ENCODE measurements at places on chromosomes 11 and 22.

- no peak for DNase-seq
Measured at GRCh38 chr22:45506816-45507360, 4.2 kb downstream of the FBLN1 start.

- DNase-seq = no peak
Measured at GRCh38 chr11:124829986-124830385, 29.8 kb upstream of the MSANTD2 start.

GRCh38 chr11:70931430-70931829, 320.9 kb downstream of the SHANK2 start:
- no peak for DNase-seq

DNA sequence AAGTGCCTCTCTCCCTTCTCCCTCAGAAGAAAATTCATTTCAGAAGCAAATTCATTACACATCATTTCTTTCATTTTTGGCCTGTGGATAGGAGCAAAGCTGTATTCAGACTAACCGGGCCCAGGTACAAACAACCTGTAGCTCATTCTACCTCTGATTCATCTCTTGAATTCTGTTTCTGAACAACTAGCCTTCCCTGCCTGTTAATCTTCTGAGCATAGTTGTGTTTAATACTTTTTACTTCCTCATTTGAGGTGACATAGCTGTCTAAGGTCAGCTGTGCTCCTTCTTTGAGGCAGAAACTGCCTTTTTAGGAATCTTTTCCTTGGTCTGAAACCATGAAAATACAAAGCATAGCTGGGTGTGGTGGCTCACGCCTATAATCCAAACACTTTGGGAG, 12.6 kb upstream of the IL18BP start:
- no peak for DNase-seq

DNA sequence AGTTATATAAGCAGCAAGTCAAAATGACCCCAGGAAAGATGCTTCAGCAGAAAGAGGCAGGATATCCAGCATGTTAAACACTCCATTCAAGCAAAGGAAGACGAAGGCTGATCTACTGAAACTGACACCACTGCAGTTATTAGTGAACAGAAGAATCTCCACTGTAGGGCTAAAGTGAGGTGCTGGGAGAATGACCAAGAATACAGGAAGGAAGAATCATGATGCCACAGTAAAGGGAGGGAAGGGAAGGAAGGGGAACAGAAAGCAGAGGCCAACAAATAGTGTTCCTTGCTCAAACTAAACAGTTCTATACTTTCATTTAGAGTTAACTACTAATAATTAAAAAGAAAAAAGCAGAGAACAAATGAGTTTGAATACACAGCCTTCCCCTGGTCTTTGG, 92.5 kb downstream of the SIK3 start:
- no peak for DNase-seq

DNA sequence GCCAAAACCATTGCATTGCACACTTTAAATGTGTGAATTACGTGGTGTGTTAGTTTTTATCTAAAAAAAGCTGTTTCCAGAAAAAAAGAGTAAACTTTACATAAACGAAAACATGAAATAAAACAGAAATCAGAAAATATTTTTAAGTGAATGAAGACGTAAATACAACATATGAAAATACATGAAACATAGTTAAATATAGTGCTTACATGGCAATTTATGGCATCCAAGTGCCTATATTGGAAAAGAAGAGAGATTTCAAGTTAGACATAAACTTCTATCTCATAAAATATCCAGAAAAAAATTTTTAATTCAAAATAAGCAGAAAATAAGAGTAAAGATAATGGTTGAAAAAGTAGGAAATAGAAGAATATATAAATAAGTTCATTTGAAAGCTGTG, 11.9 kb upstream of the OR8D2 start:
- no peak for DNase-seq

GRCh38 chr11:85766721-85767161, 44.2 kb downstream of the SYTL2 start:
- peak; percentile 66 for DNase-seq

GRCh38 chr11:127458561-127458960, 458.0 kb upstream of the KIRREL3 start:
- no peak for DNase-seq

- no peak for DNase-seq
Measured at GRCh38 chr11:63884196-63884932, 32.6 kb downstream of the RCOR2 start.

- DNase-seq = peak; percentile 21
Measured at GRCh38 chr11:2778630-2779498, 79.1 kb upstream of the KCNQ1OT1 start.

GRCh38 chr11:70183032-70183431, 20.1 kb upstream of the FADD start:
- DNase-seq = no peak

- no peak for DNase-seq
Measured at GRCh38 chr11:6570691-6571427, 32.6 kb downstream of the RRP8 start.

DNA sequence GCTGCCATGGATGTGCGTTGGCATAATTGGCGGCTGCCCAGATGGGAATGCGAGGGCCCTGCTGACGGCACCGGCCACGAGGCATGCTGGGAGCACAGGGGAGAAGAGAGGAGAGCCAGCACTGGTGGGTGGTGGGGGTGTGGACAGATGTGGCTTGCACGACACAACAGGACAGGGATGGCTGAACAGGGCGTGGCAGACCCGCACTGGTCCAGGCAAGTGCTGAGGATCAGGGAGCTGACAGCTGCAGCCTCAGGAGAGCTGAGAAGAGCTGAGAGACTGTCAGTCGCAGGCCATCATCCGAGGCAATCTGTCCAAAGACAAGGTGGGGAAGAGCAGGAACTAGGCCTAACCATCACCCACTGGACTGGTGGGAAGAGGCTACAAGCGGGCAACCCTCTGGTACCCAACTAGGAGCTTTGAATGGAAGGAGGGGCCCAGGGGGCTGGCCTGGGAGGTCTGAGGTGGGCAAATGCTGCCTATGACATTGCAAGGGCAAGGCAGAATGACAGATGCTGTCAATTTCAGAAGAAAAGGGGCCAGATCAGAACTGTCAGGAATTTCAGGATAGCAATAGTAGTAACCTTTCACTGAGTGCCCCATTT, 2.4 kb downstream of the GNB1L start:
- no peak for DNase-seq

- DNase-seq = no peak
Measured at GRCh38 chr11:72338741-72339140, 94.8 kb upstream of the PHOX2A start.

DNA sequence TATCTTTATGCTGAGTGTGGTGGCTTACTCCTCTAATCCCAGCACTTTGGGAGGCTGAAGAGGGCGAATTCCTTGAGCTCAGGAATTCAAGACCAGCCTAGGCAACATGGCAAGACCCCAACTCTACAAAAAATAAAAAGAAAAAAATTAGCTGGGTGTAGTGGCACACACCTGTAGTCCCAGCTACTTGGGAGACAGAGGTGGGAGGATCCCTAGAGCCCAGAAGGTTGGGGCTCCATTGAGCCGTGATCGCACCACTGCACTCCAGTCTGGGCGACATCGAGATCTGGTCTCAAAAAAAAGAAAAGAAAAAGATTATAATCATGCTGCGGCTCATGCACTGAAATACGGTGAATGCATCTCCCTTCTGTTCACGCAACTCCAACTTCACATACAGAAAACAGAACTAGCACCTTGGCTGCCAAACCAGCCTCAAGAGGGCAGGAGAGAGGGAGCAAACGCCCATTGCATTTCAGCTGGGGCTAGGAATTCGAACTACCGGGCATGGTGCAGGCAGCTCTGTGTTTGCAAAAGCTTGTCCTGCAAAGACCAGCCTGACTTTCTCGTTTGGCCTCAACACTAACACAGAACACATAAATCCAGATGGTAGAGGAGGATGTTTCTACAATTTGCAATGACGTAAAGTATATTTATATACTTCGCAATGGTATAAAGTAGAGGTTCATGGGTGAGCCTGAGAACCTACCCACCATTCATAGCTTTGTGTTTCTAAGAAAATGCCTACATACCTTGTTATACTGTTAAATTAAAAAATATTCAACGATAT, 6.3 kb upstream of the SYNGR1 start:
- DNase-seq = no peak

DNA sequence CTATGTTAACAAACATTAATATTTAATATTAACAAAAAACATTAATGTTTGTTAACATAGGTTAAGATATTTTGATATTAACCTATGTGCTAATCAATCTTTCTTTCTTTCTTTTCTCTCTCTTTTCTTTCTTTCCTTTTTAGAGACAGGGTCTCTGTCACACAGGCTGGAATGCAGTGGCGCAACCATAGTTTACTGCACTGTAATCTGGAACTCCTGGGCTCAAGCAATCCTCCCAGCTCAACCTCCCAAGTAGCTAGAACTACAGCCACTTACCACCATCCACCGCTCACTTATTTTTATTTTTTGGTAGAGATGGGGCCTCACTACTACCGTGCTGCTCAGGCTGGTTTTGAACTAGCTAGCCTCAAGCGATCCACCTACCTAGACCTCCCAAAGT, 13.2 kb downstream of the SIK3 start:
- no peak for DNase-seq

GRCh38 chr11:46246521-46246920, 30.9 kb upstream of the CREB3L1 start:
- no peak for DNase-seq

GRCh38 chr11:8766043-8766987, 83.7 kb downstream of the RPL27A start:
- no peak for DNase-seq

- DNase-seq = no peak
Measured at GRCh38 chr11:135008001-135008405, 596.0 kb upstream of the B3GAT1 start.

DNA sequence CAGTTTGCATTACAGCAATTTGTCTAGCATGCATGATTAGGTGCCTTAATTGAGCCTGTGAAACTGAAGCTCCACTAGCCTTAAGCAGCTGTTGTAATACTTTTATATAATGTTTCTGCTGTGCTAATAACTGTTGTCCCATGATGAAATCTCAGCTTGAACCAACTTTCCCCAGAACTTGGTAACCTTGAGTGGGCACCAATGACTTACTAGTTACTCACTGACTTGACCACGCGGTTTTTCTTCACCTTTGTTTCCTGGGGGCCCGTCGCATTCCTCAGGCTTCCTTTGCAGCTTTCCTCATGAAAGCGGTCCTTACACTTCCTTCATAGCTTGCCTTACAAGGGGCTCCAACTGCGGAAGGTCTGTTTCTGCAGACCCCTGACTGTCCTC, 11.2 kb upstream of the GLYATL1 start:
- DNase-seq = no peak

DNA sequence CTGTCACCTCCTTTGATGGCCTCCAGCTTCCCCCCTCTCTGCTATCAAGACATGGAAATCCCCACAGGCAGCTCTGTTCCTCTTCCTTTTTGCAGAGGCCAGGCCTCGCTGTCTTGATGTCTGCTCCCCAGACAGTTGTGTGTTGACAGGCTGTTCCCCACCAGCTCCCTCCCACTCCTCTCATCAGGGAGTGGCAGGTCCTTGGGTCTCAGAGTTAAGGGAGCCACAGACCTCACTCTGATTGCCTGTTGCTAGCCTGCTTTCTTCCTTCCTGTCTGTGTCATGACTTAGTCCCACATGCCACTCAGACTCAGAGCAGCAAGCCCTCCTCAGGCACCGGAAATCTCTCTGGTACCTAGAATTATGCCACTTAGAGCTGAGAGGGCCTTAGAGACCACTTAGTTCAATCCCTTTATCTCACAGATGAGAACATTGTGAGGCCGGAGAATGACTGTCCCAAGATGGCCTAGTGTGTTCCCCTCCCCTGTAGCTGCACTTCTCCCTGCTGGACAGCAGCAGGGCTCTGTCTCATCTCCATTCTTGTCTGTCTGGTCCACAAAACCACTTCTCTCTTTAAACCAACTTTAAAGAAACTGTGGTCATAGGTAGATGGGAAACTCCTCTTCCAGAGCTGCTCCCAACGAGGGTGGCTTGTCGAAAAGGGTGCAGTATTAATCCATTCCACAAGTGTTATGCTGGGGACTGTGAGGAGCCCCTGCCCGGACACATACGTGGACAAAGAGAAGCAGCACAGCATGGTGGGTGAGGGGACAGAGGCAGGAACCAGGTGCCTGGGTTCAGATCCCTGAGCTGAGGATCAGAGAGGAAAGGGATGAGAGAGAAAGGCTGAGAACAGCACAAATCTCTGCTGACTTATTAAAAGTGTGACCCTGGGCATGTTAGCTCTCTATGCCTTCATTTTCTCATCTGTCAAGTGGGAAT, 4.2 kb downstream of the AMPD3 start:
- no peak for DNase-seq

DNA sequence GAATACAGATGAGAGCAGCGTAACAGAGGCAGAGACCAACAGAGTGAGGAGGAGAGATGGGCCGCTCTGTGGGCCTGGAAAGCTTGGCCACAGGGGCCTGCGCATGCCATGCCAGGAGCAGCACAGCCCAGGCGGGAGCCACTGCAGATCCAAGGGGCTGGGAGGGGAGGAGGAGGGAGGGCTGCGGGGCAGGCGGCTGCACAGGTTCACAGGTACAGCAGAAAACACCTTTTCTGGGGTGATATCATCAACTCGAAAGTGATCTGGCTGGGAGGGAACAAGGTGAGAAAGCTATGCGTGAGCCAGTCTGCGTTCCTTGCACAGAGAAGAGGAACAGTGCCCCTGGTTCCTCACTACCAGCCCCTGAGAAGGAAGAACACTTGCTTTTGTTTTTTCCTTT, 14.8 kb downstream of the VPS37C start:
- DNase-seq = no peak

- no peak for DNase-seq
Measured at GRCh38 chr11:64382586-64382985, 23.6 kb downstream of the RPS6KA4 start.

- DNase-seq = no peak
Measured at GRCh38 chr11:76705826-76706225, 35.3 kb upstream of the LRRC32 start.

DNA sequence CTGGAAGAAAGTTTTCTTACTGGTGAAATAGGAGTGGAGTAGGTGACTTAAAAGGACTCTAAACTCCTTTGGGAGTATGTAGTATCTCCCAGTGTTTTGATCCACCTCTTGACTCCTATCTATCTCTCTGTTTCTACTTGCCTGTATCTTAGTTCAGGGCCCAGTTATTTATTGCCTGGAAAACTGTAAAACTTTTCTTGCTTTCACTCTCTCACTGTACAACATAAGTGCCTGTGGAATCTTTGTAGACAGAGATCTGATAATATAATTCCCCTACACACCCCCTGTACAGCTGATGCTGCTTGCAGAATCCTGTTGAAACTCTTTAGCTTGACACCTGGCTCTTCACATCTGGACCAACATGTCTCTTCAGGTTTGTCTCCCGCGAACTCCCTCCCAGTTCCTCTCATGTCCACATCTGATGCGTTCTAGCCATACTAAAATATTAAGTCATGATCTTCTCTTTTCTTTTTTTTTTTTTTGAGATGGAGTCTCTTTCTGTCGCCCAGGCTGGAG, 26.5 kb upstream of the SESN3 start:
- no peak for DNase-seq

DNA sequence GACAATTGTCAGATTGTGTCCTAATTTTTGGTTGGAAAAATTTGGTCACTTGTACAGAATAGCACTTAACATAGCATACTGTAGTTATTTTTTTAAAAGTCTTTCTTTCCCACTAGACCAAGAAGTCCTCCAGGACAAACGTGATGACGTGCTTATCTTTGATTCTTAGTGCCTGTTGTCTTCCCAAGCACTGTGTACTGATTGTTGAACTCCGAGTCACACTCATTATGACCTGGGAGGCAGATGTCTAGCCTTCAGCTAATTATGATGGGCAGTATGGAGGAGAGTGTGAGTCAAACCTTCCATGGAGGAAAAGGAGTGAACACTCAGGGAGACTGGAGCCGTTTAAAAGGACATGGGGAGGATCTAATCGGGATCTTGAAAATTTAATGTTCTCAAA, 119.8 kb downstream of the SPON1 start:
- DNase-seq = no peak

Measured in BJ (cell line).